ENCODE measurements at places on chromosomes 16 and 17.
A peak's percentile ranks its signal among the peaks of the same experiment; 100 is the strongest.

- DNase-seq: no peak
Observed at GRCh38 chr17:73620414-73620813, 23.8 kb downstream of the SDK2 start.

DNA sequence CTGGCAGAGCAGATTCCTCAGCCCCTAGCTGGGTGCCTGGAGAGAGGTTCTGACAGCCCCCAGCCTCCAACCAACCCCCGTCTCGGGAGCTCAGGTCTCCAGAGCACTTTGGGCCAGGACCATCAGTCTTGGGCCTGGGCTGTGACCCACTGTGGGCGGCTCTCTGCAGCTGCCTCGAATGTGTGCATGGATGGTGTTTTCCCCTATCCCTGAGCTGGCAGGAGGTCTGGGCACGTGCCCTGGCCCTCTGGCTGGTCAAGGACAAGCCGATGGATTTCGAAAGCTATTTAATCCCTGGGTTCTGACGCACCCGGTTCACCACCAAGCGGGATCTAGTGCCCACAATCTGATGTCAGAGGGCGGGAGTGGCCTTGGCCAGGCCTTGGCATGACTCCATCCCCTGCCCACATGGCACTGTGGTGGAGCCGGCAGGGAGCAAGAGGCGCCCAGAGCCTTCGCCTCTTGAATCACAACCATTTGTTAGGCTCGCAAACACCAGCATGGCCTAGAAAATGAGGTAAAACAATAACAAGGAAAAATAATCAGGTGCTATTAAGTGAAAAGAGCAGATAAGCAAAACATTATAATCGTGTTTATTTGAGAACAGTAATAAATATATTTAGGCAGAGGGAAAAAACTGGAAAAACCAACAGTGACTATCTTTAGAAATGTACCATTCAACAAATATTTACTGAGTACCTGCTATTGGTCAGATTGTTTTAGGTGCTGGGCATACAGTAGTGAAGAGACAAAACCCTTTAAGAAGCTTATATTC lies 69.3 kb upstream of the TOB1 start:
- DNase-seq: no peak

- no peak for DNase-seq
Observed at GRCh38 chr17:11954936-11955335, 42.3 kb downstream of the ZNF18 start.

GRCh38 chr17:16259926-16260325 lies 42.9 kb downstream of the PIGL start:
- no peak for DNase-seq

GRCh38 chr17:64240261-64240740 lies 22.8 kb downstream of the TEX2 start:
- no peak for DNase-seq

- DNase-seq: no peak
Observed at GRCh38 chr16:49463529-49463928, 89.9 kb downstream of the C16orf78 start.

- no peak for DNase-seq
Observed at GRCh38 chr16:11740567-11740966, 2.1 kb downstream of the TXNDC11 start.

DNA sequence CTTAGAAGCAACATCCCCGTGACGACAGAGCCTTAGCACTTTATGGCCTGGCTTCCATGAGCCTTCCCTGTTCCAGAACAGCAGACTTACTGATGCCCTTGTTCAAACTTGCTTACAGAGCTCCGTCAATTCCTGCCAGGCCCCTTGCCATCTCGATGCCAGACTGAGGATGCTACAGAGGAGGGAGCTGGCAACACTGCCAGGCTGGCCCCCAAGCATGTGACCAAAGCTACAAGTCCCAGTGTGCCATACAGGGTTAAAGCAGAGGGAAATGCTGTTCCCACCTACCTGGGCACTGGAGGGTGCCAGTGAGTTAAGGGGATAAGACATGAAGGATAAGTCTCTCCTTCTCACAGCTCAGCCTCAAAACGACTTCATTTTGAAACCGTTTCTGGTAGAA lies 33.5 kb upstream of the SREBF1 start:
- no peak for DNase-seq

DNA sequence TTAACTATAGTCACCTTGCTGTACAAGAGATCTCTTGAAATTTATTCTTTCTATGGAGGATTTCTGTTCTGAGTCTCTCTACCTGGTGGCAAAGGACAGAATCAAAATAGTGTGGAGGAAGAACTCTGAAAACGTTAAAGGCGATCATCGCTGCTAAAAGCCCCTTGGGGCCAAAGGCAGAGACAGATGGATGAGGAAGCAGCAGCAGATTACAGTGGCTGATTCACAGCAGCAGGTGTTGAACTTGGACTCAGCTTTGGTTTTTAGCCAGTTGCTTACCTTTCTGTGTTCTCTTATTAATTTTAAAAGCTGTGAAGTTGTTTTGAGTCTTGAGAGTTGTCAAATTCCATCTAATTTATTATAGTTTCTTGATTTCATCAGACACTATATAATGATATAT lies 956.1 kb upstream of the GOT2 start:
- DNase-seq: peak; percentile 39

DNA sequence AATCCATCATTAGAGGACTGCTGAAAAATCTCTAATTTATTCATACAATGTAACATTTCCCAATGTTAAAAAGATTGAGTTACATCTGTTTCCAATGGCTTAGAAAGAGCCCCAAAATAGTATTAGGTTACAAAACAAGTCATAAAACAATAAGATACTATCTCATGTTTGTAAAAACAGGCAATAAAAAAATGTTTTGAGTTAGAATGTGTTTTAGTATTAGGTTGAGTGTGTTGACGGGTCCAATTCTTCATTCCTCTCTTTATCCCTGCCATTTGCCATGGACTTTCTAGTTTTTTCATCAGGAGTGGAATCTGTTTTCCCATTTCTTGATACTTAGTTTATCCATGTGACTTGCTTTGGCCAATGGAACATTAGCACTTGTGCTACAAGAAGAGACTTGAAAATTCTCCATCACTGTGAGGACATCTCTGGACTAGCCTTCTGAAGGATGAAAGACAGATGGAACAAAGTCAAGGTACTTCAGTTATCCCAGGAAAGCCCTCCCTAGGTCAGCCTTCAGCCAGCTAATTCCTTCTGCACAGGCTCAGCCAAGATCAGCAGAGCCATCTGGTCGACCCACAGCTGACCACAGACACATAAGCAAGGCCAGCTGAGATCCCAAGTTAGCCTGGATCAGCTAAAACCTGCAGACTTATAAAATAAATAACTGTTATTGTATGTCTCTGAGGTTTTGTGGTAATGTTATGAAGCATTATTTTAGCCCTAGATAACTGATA lies 83.3 kb downstream of the HS3ST3A1 start:
- DNase-seq: no peak

DNA sequence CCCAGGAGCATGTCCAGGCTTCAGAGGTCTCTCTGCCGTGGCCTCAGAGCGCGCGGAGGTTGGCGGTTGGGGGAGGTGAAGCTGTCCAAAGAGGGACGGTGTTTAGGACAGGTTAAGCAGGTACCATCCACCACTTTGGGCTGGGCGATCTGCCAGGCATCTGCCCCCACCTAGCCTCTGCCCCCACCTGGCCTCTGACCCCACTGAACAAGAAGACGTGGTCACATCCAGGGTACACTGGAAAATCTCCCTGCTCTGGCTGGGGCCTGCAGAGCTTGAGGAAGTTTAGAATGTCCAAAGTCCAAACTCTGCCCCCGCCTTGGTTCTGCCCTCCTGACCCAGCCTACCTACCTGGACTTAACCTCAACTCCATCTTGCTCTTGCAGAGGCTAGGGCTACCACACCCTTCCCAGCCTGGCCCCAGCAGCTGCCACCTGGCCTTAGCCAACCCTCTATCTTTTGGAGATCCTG lies 1.6 kb downstream of the ITGA3 start:
- DNase-seq: no peak

DNA sequence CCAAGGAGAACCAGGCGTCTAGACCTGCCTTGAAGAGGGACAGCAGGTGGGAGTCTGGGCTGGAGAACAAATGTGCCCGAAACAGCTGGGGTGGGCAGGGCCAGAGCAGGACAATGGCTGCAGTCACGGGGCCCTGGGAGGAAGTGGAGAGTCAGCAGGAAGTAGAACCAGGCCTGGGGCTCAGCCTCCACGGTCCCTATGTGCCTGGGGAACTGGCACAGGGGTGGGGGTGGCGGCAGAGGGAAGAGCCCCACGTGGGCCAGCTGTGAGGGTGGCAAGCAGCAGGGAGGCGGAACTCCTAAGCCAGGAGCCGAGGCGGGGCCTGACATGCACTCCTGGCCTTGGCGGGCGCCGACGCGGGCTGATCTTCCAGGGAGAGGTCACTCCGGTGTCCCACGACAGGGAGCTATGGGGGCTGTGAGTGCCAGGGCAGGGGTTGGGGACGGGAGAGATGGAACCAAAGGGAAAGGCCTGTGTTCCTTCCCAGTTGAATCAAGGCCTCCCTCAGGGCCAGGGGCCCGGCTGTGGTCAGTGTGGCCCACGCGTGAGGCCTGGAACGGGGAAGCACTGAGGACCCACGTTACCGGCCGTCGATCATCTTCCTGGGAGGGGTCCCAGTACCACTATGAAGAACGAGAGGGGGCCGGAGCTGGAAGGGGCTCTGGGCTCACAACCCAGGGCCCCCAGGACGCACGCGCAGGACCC lies 42.7 kb downstream of the TIMM22 start:
- peak; percentile 82 for DNase-seq

DNA sequence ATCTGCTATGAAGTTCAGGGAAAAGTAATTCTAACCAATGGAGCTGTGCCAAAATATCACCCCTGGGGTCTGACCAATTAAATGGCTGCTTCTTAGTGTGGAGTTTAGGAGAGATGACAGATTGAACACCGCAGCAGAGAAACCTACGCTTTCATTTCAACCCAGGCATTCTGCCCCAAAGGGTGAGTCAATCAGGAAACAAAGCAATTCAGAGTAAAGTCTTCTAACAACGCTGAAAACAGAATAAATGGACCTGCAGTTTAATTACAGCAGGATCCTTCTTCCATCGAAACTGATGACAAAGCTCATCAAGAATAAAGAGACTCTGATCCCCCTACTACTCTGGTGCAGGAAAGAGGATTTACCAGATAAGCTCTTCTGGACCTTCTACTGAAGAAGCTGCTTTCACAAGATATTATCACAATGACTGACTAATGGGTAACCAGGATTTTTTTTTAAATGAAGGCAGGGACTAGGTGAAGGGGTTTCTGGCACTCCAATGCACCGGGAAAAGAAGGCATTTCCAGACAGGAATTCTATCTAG lies 16.7 kb downstream of the RFFL start:
- peak; percentile 67 for DNase-seq

- no peak for DNase-seq
Observed at GRCh38 chr17:72226322-72226721, 105.5 kb downstream of the SOX9 start.

DNA sequence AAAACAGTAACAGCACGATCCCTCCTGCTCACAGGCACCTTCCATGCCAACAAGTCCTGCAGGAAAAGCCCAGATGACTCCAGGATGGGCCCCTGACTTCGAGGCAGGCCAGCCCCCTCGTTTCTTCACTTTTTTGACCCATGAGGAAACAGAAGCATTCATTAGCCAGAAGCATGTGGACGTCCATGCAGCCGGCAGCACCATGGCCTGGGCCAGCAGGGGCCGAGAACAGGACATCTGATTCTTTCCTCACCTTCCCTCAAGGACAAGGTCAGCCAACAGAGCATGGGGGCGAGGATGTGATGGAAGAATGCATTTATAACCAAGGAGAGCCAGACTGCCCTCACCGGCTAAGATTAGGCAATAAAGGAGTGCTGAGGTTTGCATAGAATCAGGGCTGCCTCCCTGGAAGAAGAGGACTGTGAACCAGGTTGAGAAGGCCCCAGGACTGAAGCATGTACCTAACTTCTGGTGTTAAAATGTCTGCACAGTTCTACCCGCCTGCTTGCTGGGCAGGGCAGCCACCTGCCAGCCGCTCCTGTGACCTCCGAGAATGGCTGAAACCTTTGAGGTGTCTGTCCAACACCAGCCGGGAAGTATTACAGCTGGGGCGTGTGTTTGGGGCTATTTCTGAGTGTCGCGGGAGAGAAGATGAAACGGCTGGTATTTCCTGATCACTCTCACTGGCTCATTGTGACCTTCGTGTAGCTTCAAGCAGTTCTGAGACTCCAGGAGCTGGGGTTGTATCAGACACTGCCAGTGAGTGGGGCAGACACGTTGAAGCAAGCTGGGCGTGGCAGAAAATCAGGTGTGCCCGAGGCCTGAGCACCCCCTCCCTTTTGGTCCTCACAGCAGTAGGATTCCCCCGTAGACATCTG lies 94.0 kb upstream of the TNRC6C start:
- DNase-seq: no peak

- no peak for DNase-seq
Observed at GRCh38 chr17:4551141-4551540, 4.0 kb downstream of the MYBBP1A start.

DNA sequence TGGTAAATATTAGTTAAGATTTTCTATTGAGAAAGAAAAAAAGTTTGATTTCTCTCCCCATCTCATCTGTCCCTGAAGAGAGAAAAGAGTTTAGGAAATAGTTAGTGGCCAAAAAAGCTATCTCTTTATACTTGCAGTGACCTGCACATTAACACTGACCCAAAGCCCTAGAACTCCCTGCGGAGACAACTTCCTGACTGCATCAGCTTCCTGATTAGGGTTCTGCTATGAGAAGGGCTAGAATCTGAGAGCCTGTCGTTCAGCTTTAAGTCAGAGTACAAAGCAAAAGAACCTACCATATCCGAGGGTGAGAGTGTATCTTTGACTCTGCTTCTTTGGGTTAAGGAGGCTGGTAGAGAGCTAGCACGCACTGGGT lies 24.7 kb downstream of the LIMD2 start:
- DNase-seq: no peak

DNA sequence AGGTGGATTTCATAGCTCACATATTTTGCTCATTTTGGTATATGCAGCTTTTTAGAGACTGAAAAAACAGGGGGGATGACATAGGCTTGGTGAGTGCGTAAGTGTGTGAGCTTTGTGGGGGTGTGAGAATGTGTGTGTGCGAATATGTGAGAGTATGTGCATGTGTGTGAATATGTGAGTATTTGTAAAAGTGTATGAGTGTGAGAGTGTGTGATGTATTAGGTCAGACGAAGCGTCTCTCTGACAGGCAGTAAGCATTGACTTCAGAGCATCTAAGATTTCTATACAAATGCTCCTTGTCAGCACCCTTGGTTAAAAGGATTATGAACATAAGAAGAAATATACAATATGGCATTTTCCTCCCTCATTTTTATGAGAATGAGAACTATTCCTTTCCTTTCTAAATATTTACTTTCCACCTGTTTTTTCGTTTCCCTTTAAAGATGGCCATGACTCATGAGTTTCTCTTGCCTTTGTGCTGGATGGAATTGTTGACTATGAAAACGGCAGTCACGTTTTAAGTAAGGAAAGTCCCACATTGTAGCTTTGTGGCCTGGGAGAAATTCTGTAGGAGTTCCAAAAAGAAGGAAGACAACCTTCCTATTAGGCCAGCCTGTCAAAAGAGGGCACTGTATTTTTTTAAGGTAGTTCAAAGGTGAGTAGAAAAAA lies 276.4 kb downstream of the FOXL1 start:
- DNase-seq: no peak

Measured in eye (tissue), 1 donor.